ENCODE measurements at places on chromosomes 12 and 14. TPM values are rescaled to one million over a fixed set of nuclear protein-coding genes. Genes with fewer than 3 reads are reported as not detected.

GRCh38 chr14:70894868-70895267 lies 12.4 kb upstream of the PCNX1 start:
- no peak for DNase-seq

DNA sequence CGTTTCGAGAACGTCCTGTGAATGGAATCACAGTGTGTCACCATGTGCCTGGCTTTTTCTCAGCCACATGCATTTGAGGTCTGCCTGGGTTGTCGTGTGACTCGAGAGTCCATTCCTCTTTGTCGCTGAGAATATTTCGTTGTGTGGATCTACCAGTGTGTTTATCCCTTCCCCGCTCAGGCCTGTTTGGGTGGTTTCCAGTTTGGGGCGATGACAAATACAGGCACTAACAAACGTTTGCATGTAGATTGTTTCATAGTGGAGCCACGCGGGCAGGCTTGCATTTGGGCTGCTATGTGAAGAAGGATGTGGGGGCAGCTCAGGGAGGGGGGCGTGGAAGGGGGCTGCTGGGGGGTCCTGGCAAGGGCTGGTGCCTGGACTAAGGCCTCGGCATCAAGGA lies 14.1 kb downstream of the RIN3 start:
- DNase-seq = no peak

GRCh38 chr12:2270846-2271245 lies 218.1 kb downstream of the CACNA1C start:
- no peak for DNase-seq

GRCh38 chr12:104568935-104569334 lies 112.2 kb downstream of the CHST11 start:
- DNase-seq = no peak

DNA sequence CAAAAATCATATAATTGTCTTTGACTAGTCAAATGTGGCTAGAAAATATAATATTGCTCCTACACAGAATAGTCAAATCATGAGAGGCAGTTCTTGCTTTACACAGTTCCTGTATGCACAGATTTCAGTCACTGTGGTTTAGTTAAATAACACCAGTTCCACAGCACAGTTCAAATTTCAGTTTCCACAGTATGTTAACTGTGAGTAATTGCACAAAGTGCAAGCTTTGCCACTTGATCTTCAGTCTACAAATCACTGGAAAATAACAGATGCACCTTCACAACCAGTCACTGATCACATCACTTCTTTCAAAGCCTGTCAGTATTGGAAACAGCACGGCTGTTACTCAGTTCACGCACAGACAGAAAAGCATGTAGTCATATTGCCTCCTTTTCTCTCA lies 38.7 kb downstream of the KCNH5 start:
- DNase-seq = no peak

DNA sequence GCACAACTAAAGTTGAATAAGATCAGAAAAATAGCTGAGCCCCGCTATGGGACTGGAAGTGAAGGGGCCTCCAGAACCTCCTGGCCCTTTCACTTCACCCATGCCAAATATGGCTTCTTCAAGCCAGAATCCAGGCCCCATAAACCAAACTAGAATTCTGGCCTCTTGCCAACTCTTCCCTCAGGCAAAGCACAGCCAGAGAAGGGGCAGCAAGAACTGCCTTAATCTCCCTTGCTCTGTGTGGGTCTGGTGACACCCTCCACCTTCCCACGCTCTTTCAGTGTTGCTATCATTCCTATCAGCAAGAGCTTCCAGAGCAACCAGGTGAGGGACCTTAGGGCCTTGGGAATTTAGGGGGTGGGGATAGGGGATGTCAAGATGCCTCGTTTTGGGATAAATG lies 3.1 kb upstream of the PNMA1 start:
- no peak for DNase-seq

DNA sequence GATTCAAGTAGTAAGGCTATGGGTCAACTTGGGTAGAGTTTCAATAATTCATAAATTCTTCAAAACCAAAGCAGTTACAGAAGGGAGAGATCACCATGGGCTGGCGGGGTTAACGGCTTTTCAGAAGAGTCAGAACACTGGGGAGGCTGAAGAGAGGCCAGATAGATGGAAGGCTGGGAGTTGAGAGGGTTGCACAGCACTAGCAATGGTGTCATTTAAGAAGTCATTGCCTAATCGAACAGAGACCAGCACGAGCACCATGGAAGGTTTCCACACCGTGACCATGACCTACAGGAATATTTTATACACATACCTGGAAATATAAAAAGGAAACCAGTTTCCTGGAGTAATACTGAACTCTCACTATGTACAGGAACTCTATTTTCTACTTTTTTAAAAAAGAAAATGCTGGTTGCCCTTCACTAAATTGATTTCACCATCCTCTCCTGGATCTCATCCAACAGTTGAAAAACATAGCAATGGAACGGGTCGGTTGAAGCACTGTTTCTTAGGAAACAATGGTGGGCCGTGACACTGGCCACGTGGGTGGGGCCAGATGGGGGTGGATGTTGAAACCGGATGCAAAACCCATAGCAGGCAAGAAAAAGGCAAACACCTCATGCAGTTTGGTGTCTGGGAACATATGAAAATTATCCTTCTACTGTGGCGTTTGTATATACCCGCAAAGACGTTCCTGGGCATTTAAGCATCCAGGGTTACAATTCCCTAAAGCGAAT lies 38.0 kb upstream of the RIN3 start:
- DNase-seq = no peak

DNA sequence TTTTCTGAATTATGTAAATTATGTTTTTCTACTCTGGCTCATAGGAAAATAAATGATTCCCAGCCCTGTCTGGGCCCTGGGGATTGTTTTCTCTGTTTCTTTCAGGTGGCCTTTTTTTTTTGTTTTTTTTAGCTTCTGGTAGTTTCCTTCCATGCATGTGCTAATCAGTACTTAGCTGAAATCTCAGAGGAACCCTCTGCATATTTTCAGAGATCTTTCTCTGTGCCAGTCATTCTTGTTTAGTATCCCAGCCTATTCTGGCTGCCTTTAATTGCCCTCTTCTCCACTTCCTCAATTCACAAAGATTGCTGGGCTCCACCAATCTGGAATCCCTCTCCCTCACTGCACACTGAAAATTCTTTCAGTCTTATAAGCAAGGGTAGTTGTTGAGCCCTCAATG lies 46.9 kb downstream of the CNOT2 start:
- no peak for DNase-seq

GRCh38 chr12:98409548-98409947 lies 105.8 kb upstream of the TMPO start:
- no peak for DNase-seq

GRCh38 chr14:105944632-105945610 lies 418.5 kb downstream of the TMEM121 start:
- no peak for DNase-seq

DNA sequence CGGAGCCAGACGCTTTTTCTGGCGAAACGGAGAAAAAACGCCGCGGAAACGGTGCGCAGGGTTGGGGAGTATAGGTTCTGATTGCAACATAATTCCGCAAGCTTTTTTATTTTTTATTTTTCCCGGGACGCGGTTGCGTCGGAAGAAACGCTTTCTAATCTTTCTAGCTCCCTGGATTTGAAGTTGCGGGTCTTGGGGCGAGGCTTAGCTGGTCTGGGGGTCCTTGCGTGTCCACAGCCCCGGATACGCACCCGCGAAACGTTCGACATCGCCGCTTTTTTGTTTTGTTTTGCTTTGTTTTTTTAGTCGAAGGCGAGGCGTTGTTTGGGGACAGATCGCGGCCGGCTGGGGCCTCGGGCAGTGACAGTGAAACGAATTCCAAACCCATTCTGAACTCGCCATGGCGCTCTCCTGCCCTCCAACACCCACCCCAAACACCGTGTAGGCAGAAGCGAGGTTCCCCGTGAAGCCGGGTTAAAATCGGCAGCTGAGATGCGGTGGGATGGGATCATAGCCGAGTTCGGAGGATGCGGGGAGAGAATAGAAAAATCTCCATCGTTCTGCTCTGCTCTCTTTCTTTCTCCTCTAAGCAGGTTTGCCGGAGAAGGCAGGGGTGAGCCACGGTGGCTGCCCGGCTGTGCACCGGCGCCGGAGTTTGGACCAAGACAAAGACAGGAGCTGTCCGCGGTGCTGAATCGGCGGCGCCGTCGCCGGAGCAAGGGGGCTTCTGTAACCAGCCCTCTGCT lies 8.1 kb upstream of the LHX5 start:
- no peak for DNase-seq

- DNase-seq = no peak
Observed at GRCh38 chr12:130431176-130431575, 93.5 kb downstream of the PIWIL1 start.

- no peak for DNase-seq
Observed at GRCh38 chr12:25051656-25052195, 102.8 kb upstream of the BCAT1 start.

GRCh38 chr12:5889381-5890047 lies 55.5 kb downstream of the ANO2 start:
- DNase-seq = no peak

DNA sequence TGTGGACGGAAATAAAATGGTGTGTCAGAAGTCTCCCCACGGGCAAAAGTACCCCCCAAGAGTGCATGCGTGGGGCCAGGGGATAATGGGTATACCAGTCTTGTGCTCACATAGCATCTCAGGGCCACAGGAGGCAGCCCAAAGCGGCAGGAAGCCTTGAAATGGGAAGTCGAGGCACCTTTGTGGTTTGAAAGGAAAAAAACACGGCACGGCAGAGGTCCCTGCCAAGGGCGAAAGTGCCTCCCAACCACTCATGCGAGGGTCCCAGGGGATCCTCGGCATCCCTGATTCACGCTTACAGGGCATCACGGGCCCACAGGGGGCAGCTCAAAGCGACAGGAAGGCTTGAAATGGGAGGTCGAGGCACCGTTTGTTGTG lies 583.2 kb downstream of the ALG10 start:
- DNase-seq = no peak

GRCh38 chr14:95649230-95649629 lies 37.0 kb upstream of the TCL1B start:
- no peak for DNase-seq

GRCh38 chr14:63874223-63874622 lies 21.4 kb downstream of the SYNE2 start:
- DNase-seq = no peak

DNA sequence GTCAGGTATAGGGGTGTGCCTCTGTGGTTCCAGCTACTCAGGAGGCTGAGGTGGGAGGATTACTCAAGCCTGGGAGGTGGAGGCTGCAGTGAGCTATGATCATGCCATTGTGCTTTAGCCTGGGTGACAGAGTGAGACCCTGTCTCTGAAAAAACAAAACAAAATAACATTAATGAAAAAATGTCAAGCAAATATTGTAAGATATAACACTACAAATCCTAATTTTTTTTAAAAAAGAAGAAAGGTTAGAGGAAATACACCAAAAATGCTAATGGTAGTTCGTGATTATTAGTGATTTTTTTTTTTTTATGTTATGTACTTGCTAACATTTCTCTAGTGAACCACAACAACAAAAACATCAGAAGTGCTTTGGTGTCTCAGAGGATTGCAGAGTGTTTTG lies 47.7 kb downstream of the TSPAN9 start:
- no peak for DNase-seq

GRCh38 chr12:108702595-108703320 lies 28.6 kb downstream of the CORO1C start:
- no peak for DNase-seq

DNA sequence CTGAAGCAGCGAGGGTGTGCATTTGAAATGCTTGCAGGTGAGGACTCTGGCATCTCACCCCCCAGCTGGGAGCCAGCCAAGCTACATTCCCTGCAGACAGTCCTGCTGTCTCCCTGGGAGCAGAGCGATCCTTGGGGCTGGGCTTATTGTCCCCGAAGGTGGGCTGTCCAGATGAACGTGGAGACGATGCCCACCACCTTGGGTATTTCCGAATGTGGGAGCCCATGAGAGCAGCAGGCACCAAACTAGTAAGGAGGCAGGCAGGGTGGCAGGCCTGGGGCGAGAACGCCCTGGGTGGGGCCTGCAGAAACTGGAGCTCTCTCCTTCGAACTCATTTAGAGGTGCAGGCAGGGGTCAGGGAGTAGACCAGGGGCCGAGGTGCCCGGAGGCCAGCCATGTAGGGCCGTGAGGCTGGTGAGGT lies 18.5 kb downstream of the ZBTB42 start:
- DNase-seq = no peak

DNA sequence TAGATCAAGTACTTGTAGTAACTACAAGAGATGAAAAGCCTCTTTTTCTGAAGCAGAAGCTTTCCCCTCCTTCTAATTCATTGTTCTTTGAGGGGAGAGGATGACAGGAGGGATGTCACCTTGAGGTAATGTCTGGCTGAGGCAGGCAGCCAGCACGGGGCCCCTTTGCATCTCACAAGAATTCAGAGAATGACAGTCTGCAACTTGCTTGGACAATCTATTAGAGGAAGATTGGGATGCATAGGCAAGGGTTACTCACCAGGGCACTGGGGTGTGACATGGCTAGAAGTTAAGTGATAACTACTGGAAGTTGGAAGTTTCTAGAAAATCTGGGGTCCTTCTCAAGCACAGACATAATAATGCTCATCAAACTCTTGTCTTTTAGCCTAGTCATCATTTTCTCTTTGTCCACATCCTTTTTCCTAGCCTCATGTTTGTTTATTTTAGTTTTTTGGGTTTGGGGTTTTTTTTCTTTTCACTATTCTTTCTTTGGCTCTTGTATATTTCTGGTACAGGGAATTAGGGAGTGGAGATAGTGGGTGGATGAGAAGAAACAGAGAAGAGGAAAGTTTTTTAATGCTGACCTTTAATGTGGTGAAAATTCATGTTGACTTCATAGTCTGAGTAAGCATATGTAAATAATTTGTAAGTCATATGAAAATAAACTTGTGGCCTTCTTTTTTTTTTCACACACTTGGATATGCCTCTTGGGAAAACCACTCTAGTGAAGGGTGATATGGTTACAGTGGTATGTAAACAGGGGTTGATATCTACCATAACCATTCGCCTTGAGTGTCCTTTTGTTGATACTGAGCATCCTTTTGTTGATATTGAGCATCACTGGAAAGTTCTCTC lies 55.1 kb downstream of the TTLL5 start:
- no peak for DNase-seq

DNA sequence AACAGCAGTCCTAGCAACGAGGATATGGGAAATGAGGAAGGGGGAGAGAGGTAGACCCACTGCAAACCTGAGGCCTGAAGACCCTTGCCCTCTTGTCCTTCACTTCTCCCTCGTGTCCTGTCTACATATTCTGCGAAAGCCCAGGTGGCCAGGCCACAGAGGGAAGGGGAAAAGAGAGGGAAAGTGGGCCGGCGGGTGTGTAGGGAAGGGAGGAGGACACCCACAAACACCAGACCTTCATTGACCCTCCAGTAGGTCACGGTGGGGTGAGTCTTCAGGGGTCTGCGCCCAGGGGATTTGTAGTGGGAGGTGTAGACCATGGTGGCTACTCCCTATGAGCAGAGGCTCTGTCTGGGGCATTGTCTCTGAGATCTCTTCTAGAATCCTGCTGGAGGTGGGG lies 3.8 kb downstream of the FAIM2 start:
- no peak for DNase-seq

MYF6 gene
- total RNA-seq = 9.8 TPM

FGF6 gene
- 4.0 TPM for total RNA-seq

OR4E2 gene
- total RNA-seq = not detected

RTL1 gene
- 4.2 TPM for total RNA-seq

KCNJ8 gene
- total RNA-seq = 30.5 TPM

CCDC175 gene
- total RNA-seq = not detected

FAIM2 gene
- total RNA-seq = 0.99 TPM

B4GALNT1 gene
- 1.7 TPM for total RNA-seq

AVPR1A gene
- total RNA-seq = 44.2 TPM

GLT1D1 gene
- total RNA-seq = 2.2 TPM

FAM186B gene
- total RNA-seq = 0.59 TPM

BCL2L2 gene
- 18.7 TPM for total RNA-seq

MANSC4 gene
- not detected for total RNA-seq

DHH gene
- total RNA-seq = 1.2 TPM
